Pancreas (tissue), 10 donors: ENCODE measurements at places on chromosomes 5 and 9. TPM values are rescaled to one million over a fixed set of nuclear protein-coding genes. Genes with fewer than 3 reads are reported as not detected.

Gene SLC6A7
- not detected for polyA plus RNA-seq

Gene KIF12
- polyA plus RNA-seq: 393 TPM

Gene PRR7
- 2.8 TPM for polyA plus RNA-seq

Gene PCDHA12
- 0.54 TPM for polyA plus RNA-seq

Gene RASEF
- 12.8 TPM for polyA plus RNA-seq

Gene SPATA31C1
- not detected for polyA plus RNA-seq

Gene MEF2C
- 1.5 TPM for polyA plus RNA-seq

Gene CCDC183
- 10.7 TPM for polyA plus RNA-seq

Gene FRRS1L
- polyA plus RNA-seq: 0.42 TPM

Gene NCBP1
- 4.6 TPM for polyA plus RNA-seq

Gene ACOT12
- 0.40 TPM for polyA plus RNA-seq

Gene CDH10
- polyA plus RNA-seq: 0.53 TPM

Gene DNAJA1
- polyA plus RNA-seq: 48.2 TPM

Gene PCDHA9
- 0.19 TPM for polyA plus RNA-seq

Gene SLC6A18
- 0.14 TPM for polyA plus RNA-seq

Gene SLC22A5
- polyA plus RNA-seq: 12.2 TPM

Gene PKD2L2
- not detected for polyA plus RNA-seq

Gene PPP1R26
- polyA plus RNA-seq: 14.9 TPM

Gene LRRTM2
- polyA plus RNA-seq: 0.08 TPM

Gene URM1
- polyA plus RNA-seq: 32.9 TPM

Gene TEX53
- polyA plus RNA-seq: not detected

Gene LOX
- 1.4 TPM for polyA plus RNA-seq

Gene AJM1
- 11.7 TPM for polyA plus RNA-seq

Gene PCDHB12
- polyA plus RNA-seq: 0.46 TPM

Gene SLC36A2
- polyA plus RNA-seq: not detected

Gene KIF4B
- not detected for polyA plus RNA-seq
